ENCODE measurements at places on chromosomes 16 and 17.

- DNase-seq, result no peak
Measured at GRCh38 chr17:75433218-75433783, 23.1 kb upstream of the TMEM94 start.

- no peak for DNase-seq
Measured at GRCh38 chr16:70494202-70494770, 29.1 kb downstream of the COG4 start.

GRCh38 chr17:39627712-39628516 is 1.2 kb downstream of the PPP1R1B start:
- DNase-seq, result no peak

GRCh38 chr17:5872831-5873230 is 197.3 kb upstream of the WSCD1 start:
- no peak for DNase-seq

DNA sequence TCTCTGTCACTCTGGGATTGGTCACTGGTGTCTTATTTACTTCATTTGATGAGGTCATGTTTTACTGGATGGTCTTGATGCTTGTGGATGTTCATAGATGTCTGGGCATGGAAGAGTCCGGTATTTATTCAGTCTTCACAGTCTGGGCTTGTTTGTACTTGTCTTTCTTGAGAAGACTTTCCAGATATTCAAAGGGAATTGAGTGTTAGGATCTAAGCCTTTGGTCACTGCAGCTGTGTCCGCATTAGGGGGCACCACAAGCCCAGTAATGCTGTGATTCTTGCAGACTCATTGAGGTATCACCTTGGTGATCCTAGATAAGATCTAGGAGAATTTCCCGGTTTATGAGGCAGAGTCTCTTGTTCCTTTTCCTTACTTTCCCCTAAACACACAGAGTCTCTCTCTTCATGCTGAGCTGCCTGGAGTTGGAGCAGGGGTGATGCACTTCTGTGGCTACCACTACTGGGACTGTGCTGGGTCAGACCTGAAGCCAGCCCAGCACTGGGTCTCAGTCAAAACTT is 214.7 kb downstream of the SPECC1 start:
- no peak for DNase-seq

GRCh38 chr17:54947396-54947795 is 21.1 kb downstream of the COX11 start:
- DNase-seq, result no peak

- DNase-seq, result no peak
Measured at GRCh38 chr17:10229181-10229580, 30.8 kb upstream of the GAS7 start.

DNA sequence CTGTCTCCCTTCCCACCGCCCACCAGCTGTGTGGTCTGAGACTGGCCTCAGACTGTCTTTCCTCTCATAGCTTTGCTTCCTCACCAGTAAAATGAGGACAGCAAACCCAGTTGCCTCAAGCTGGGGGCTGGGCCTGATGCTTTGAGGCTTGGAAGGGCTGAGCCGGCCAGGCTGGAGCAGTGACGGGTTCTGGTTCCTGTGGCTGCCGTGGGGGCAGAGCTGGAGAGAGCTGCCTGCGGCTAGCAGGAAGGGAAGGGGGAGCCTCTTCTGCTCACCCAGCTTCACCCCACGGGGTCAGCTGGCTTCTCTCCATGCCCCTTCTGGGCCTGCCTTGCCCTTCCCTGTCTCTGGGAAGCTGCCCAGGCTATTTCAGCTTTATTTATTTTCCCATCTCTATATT is 23.7 kb downstream of the LASP1 start:
- no peak for DNase-seq

DNA sequence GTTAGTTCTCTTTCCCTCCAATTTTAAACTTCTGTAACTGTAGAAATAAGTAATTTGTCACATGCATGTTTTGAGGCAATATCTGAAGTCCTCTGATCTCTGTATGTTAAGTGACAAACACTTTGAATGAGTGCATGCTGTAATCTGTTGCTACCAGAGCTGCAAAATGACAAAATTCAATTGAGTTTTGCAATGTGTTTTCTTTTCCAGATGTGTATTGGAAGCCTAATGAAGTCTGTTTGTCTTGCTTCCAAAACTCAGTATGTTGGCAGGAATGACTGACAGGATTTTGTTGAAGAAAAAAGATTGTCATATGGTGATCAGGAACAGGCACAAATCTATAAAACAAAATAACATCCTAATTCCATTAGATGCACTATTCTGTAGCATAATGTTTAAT is 561.6 kb upstream of the CDH8 start:
- DNase-seq, result no peak

- peak; percentile 56 for DNase-seq
Measured at GRCh38 chr17:2136241-2136640, 81.3 kb downstream of the HIC1 start.

GRCh38 chr17:27497696-27498095 is 41.4 kb downstream of the KSR1 start:
- DNase-seq, result no peak

DNA sequence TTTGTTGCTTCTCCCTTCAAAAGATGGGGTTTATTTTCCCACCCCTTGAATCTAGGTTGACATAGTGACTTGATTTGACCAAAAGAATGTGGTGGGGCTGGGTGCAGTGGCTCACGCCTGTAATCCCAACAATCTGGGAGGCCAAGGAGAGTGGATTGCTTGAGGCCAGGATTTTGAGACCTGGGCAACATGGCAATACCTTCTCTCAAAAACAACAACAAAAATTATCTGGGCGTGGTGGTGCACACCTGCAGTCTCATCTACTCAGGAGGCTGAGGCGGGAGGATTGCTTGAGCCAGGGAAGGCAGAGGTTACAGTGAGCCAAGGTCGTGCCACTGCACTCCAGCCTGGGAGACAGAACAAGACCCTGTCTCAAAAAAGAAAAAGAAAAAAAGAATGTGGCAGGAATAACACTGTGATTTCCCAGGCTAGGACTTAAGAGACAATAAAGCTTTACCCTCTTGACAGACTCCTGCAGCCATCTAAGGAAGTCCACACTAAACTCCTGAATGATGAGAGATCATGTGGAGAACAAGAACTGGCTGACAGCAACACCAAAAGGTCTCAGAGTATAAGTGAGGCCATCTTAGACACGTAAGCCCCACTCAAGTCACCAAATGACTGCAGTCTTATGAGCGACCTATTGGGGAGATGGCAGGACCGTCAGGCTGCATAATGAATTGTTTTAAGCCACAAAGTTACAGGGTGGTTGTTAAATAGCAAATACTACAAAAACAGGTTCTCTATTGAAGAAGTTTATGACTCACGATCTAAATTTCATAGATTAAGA is 37.0 kb downstream of the FBXL20 start:
- no peak for DNase-seq

GRCh38 chr17:5897275-5897911 is 172.8 kb upstream of the WSCD1 start:
- no peak for DNase-seq

- DNase-seq, result peak; percentile 58
Measured at GRCh38 chr16:75254359-75254837, 3.0 kb upstream of the BCAR1 start.

DNA sequence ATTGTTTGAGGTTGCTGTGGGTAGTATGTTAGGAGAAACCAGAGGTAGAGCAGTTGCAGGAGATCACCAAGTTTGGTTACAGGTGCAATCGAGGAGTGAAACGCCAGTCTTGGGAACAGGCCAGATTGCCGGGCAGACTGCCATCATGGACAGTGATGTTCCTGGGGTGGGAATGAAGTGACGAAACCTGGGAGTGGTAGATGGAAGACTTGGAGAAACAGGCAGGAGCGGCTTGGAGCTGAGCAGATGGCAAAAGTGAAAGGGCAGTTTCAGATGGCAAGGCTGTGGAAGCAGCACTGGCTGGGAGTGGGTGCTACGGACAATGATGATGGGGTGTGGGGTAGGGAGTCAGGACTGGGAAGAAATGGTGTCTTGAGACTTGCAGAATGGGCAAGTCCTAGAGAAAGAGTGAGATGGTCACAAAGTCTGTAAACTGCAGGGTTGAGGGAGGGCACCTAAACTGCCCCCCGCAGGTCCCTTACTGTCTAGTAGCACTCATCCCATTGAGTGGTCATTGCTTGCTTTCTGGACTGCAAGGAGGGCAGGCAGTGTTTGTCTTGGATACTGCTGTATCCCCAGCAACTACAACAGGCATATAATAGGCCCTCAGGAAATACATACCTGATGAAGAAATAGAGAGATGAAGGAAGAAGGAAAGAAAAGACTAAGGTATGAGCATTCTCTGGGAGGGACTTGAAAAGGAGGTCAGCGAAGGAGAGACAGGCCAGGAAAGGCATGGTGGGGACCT is 29.5 kb upstream of the ULK2 start:
- DNase-seq, result no peak

DNA sequence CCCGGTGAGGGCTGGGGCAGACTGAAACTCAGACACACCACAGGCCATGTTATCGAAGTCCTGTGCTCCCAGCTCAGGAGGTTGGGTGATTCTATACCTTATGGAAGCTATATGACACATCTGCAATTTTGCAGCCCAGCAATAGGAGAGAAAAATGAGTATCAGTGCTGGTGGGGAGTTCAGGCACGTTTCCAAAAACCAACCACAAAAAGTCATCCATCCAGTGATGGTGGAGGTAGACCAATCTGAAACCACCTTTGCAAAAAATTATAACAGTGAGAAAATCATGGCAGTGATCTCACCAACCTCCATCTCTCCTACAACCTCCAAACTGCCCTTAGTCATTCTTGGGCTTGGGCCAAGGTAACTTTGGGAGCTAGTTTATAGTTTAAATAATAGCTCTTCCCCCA is 327.9 kb downstream of the SLC39A11 start:
- peak; percentile 9 for DNase-seq

- no peak for DNase-seq
Measured at GRCh38 chr17:64334851-64335250, 55.8 kb downstream of the PECAM1 start.

GRCh38 chr16:88928405-88929090 is 48.5 kb downstream of the CBFA2T3 start:
- DNase-seq, result no peak

DNA sequence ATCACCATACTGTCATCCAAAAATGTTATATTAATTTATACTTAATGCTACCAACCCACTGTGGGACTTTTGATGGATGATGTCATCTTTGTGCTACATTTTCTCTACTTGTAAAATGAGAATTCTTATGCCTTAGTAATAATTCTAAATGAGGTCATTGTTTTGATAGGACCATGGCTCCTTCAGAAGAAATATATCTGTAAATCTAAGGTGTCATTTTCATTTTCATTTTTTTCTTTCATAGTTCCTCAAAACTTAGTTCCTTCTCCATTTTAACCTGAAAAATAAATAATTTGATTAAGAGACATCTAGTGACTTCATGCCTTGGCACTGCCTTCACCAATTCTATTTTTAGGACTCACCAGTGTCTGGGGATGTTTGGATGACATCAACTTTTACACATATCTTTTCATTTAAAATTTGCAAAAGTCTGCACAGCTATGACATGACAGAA is 48.7 kb downstream of the GPRC5B start:
- peak; percentile 13 for DNase-seq

DNA sequence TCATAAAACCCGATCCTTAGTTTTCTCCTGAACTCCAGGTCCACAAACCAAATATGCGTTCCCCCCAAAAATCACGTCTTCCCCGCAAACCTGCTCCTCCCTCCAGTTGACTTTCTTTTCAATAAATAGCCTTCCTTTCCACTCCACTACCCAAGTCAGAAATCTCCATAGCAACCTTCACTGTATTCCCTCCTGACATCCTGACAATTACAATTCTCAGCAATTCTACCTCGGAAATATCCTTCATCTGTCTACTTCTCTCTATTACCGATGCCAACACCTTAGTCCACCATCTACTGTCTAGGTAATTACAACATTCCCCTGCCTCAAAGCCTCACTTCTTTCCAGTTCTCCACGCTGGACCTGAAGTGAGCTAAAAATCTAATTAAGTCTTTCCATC is 50.7 kb downstream of the SMURF2 start:
- DNase-seq, result no peak

DNA sequence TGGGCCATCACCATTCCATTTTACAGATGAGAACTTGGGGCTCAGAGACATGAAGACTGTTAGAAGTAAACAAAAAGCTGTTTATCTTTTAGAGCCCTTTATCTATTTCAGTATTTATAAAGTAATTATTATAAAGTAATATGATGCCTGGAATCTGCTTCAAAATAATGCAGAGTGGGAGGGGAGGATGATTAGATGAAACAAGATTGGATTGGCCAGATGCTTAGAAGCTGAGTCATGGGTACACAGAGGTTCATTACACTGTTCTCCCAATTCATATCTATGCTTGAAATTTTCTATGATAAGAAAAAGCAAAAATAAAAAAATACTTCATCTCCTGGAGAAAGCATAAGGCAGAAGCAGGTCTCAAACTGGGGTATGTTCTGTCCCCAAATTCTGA is 29.4 kb downstream of the TOM1L2 start:
- DNase-seq, result no peak

GRCh38 chr16:70380919-70381603 is 34.4 kb downstream of the DDX19A start:
- peak; percentile 94 for DNase-seq

- no peak for DNase-seq
Measured at GRCh38 chr17:33330877-33331276, 37.8 kb upstream of the ASIC2 start.

DNA sequence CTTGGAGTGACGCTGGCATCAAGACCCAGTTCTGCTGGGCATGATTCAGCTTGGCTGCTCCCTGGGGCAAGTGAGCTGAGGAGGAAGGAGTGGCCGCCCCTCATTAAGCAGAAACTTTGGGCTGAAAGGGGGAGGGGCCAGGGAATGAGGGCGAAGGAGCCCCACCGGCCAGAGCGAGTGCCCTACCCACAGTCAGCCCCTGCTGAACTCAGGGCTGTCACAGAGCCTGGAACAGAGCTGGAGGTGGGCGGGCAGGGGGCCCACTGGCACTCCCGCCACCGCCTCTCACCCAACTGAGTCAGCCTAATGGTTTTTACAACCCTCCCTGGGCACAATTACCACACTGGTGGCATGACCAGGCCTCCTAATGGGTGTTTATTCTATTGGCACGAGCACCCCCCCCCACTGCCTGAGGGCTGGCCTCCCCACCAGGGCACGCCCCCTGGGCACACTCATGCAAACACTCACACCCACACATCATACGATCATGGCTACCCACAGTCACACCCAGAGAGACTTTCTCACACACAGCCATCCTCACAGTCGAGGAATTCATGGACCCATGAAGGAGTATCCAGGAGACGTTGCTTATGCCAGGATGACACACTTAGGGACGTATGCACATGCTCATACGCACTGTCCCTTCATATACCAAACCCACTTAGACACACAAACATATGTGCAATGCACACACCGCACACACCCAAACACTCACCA is 19.2 kb downstream of the UNC119 start:
- no peak for DNase-seq

DNA sequence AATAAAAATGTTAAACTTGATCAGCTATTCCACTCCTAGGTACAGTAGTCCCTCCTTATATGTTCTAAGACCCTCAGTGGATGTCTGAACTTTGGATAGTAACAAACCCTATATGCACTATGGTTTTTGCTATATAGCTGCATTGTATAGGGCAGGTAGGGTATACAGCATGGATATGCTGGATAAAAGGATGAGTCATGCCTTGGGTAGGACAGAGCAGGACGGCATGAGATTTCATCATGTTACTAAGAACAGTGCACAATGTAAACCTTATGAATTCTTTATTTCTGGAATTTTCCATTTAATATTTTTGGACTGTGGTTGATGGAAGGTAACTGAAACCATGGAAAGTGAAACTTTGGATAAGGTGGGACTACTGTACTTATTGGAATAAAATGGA is 235.1 kb downstream of the CEP112 start:
- no peak for DNase-seq

- no peak for DNase-seq
Measured at GRCh38 chr16:61131447-61131846, 904.8 kb downstream of the CDH8 start.

Measured in fibroblast of skin of left quadriceps (primary cell).